Cardiac septum (tissue), 1 donor: ENCODE measurements at places on chromosomes 13 and 19.

GRCh38 chr13:98144027-98144741, 1.3 kb downstream of the FARP1 start:
- DNase-seq, result no peak

DNA sequence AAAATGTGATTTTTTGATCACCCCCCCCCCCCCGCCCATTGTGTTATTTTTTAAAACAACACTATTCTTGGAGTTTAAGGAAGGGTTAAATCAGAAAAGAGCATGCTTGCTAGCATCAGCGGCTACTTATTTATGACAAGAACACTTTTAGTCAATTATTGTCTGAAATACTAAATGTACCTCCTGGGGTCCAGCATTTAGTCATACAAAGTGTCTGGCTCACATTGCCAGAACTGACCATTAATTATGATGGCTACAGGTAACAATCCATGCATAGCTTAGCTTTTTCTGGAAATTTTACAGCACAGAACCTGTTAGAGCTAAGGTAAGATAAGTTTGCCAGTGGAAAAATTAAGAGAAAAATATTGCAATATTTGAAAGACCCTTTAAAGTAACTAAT, 90.1 kb downstream of the PCDH9 start:
- DNase-seq, result no peak

DNA sequence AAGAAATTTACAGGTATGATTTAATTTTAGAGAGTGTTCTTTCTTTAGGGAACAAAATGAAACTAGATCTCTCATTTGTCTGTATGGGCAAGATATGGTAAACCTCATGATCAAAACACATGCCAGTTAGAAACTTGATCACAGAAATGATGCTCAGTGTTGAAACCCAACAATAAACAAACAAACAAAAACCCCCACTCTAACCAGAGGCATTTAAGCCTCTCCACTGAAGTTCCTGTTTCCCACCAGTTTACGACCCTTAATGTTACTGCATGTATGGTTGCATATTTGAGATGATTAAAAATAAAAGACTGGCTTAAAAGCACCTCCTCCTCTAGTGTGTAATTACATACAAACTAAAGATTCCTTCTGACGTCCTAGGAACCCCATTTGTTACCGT, 293.3 kb upstream of the MAB21L1 start:
- no peak for DNase-seq

GRCh38 chr19:27896091-27896490, 1316.9 kb downstream of the UQCRFS1 start:
- DNase-seq, result no peak

GRCh38 chr19:16778796-16779411, 50.3 kb upstream of the SIN3B start:
- DNase-seq, result no peak

DNA sequence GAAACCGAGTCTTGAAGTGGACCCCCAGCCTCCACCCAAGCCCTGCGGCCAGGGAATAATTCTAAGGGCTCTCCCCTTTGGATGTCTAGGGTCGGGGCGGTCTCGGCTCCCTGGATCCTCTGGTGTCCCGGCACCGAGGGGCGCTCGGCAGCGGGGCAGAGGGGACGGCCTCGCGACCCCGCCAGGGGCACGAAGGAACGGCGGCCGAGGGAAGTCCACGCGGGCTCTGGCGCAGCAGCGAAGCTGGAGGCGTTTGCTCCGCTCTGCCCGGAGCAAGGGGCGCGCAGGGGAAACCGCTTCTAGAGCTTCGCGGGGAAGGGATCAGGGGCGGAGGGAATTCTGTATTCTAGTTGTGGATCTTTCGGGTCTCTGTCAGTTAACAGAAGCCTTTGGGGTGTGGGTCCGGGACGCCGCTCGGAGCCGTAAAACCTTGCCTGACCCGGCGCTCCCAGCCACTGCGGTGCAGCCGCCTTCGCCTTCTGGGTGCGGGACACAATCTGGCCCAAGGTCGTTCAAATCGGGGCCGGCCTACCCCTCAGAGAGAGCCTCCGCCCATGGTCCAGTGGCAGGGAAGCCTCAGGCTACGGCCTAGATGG, 118.2 kb downstream of the KCNRG start:
- DNase-seq, result no peak
